Left renal cortex interstitium (tissue), 4 donors: ENCODE measurements at places on chromosomes 16 and 17. TPM values are rescaled to one million over a fixed set of nuclear protein-coding genes. Genes with fewer than 3 reads are reported as not detected.

GRCh38 chr17:31568121-31568520, 176.6 kb downstream of the RAB11FIP4 start:
- no peak for DNase-seq

GRCh38 chr17:50550661-50551432, 3.9 kb downstream of the SPATA20 start:
- no peak for DNase-seq

LRRC37A gene
- 7.8 TPM for polyA plus RNA-seq

DNA sequence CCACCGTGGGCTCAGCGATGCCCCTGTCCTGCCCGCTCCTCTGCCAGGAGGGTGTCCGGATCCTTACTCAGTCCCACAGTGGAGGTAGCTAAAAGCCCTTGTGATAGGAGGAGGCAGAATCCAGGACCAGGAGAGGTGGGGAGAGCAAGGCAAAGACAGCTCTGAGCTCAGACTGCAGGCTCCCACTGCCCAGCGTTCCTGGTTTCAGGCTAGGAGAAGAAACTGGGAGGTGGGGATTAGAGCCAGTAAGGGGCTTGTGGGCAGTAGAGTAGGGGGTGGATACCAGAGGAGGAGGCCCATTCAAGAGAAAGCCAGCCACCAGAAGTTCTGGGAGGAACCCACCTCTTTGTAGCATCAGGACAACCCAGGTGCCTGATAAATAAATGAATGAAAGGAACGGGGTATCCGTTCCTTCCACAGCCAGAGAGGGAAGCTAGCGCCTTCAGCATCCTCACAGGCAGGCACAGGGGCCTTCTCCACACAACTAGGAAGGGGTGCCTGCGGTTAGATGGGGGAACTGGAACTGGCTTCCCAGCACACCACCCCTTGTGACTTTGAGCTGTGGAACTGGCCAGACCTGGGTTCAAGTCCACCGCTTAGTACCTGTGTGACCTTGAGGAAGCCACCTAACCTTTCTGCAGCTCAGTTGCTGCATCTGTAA, 2.3 kb downstream of the IL21R start:
- no peak for DNase-seq

DNA sequence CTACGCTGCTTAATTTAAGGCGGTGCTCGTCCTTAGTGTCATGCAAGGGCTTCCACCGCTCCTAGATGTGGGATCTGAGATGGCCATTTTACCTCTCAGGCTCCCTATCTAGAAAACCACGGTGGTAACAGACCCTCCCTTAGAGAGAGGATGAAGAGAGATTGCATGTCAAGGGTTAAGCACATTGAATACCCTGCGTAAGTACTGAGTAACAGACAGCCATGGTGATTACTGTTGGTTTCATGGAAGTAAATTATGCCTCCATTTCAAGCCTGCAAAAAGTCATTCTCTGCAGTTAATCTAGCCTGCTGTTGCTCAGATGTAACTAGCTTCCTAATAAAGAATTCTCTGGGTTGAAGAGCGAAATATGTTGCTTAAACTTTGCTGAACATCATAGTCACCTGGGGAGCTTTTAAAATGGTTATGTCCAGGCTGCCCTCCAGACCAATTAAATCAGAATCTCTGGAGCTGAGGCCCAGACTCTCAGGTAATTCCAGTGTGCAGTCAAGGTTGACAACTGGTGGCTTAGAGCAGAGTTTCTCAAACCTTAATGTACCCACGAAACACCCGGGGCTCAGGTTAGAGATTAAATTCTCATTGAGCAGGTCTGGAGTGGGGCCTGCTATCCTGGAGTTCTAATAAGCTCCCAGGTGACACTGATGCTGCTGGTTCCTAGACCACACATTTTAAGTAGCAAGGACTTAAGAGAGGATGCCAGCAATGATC, 167.1 kb downstream of the SNX29 start:
- DNase-seq, result no peak

ZNF385C gene
- 5.9 TPM for polyA plus RNA-seq

PMFBP1 gene
- polyA plus RNA-seq, result 3.8 TPM

DNA sequence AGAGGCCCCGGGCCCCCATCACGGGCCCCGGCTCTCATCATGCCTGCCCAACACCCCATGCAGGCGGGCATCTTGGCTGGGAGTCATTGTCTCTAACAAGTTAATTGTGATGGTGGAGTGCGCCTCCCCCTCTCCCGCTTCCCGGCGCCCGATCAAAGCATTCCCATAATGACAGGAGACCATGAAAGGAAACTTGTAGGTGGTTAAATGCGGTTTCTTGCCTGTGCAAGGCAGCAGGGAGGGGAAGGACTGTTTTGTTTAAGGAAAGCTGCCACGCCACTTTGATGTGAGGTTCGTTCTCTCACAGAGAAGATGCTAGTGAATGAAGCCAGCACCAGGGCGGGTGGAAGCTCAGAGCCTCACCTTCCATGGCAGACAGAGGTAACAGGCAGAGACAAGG, 45.4 kb downstream of the C16orf78 start:
- no peak for DNase-seq

- no peak for DNase-seq
Measured at GRCh38 chr17:32684087-32684958, 192.6 kb downstream of the MYO1D start.

GRCh38 chr16:62969711-62970318, 933.6 kb upstream of the CDH8 start:
- no peak for DNase-seq

HEATR9 gene
- polyA plus RNA-seq, result not detected

CDH1 gene
- 101 TPM for polyA plus RNA-seq

DNA sequence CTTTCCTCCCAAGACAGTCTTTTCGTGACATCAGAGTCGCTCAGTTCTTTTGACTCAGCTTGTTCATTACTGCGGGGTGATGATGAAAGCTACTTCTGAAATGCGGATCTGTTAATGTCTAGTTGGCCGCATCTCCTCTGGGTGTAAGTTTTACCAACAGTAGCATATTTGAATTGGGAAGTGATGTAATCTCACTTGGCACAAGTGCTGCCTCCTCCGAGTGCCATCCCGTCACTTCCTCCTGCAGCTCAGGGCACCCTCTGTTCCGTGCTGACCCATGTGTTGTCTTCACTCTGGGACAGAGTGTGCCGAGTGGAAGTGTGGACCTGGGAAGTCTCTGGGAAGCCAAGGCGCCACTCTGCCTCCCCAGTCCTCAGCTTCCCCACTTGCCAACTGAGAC, 8.9 kb downstream of the ADAD2 start:
- no peak for DNase-seq

ITGAX gene
- 0.38 TPM for polyA plus RNA-seq

DNA sequence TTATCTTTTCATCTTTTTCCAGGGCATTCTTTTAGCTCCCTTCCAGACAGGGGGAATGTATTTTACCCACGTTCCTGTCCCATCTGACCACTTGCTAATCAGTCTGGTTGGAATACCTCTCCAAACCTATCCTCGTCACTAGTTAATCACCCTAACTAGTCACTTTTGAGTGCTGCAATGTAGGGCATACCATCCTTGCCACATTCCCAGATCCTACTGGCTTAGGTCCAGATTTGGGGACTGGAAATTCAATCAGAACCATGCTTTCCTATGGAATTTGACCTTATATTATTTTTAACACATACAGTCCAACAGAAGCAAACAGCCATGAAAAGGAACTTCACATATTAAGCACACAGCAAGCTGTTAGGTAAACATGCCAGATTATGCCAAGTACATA, 29.7 kb downstream of the NACA2 start:
- no peak for DNase-seq
